ENCODE measurements at places on chromosomes 1 and 21.

DNA sequence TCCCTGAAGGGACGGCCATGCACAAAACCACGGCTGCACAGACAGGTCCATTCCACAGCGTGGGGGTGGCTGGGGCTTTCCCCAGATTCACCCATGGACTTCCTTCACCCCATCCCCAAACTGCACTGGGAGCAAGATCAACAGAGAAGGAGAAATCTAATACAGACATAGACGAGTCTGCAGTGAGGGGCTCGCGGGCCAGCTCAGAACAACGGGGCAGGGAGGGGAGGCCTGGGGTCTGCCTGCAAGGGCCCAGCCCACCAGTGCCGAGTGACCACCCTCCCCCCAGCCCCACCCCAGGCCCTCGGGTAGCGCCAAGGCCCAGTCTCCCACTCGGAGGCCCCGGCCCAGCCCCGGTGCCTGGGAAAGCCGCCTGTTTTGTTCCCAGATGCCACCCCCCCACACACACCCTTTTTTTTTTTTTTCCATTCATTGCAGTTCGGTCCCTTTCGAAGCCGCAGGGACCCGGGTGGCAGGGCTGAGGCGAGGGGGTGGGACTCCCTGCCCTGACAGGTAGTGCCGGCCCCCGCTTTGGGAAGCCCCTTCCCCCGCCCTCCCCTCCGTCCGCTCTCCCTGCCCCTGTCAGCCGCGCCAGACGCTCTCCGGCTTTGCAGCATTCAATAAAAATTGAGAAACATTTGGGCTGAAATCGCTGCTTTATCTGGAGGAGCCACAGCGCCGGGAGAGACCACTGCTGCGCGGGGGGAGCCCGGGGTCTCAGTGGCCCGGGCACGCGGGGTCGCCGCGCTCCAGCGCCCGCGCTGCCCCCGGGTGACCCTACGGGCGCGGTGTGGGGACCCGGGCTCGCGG lies 543 bp upstream of the EPHB2 start:
- peak; percentile 58 for DNase-seq

- no peak for DNase-seq
These were observed 142.8 kb upstream of the VAMP3 start for GRCh38 chr1:7628273-7628672.

GRCh38 chr1:31447210-31447609 lies 34.2 kb downstream of the SERINC2 start:
- DNase-seq = peak; percentile 30

- no peak for DNase-seq
These were observed 234.0 kb downstream of the TM2D1 start for GRCh38 chr1:61490924-61491323.

GRCh38 chr1:8988618-8988967 lies 37.6 kb downstream of the SLC2A7 start:
- DNase-seq = no peak

DNA sequence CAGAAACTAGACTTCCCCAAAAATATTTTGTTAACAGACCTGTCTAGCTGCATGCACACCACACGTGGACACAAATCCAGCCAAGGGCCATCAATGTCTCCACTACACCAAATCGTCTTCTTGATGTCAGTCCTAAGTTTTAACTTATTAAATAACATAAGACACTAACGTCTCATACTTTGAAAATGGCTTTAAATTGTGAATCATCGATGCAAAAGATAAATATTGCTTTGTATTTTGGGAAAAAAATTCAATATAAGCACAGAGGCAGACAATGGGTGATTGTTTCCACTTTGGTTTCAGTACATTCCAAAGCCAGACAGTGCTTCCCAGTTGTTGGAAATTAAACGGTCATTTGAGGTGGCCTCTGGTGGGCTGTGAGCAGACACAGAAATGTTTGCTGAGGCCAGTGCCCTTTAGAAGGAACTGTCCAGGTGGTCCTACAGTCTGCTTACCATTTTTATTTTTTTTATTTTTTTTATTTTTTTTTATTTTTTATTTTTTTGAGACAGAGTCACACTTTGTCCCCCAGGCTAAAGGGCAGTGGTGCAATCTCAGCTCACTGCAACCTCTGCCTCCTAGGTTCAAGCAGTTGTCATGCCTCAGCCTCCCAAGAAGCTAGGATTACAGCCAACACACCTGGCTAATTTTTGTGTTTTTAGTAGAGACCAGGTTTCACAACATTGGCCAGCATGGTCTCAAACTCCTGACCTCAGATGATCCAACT lies 1.8 kb upstream of the KIAA2013 start:
- DNase-seq = no peak

DNA sequence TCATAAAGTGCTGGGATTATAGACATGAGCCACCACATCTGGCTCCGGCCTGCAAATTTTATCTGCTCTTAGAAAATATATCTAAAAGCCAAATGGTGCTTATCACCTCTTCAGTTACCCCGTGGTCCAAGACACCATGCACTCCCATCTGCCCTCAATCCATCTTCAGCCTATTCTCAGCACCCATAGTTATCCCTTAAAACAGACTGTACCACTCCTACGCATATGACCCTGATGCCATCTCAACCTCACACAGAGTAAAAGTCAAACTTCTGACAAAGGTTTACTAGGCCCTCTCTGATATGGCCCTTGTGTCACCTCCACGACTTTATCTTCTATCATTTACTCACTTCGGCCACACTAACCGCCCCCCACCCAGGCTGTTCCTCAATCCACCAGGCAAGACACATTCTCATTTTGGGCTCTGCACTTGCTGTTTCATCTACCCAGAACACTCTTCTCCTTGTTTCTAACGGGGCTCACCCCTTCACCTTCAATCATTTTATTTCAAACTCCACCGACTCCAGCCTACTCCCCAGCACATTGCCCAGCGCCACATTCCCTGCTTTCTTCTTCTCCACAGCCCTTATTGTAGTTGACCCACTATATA lies 33.0 kb downstream of the USP48 start:
- no peak for DNase-seq

DNA sequence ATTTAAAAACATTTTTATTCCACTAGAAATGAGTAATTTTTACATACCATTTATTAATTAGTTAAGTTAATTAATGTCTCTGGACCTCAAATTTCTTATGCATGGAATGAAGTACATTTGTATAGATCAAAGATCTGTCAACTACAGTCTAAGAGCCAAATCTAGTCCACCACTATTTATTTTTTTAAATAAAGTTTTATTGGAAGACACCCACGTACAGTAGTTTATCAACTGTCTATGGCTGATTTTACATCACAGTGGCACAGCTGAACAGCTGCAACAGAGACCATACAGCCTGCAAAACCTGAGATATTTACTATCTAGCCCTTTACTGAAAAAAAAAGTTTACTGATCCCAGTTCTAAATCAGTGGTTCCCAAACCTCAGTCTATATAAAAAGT lies 188.6 kb upstream of the HP1BP3 start:
- DNase-seq = no peak

- no peak for DNase-seq
These were observed 9.1 kb upstream of the GALNT2 start for GRCh38 chr1:230057681-230058565.

GRCh38 chr1:63894627-63895265 lies 120.9 kb downstream of the ROR1 start:
- no peak for DNase-seq

DNA sequence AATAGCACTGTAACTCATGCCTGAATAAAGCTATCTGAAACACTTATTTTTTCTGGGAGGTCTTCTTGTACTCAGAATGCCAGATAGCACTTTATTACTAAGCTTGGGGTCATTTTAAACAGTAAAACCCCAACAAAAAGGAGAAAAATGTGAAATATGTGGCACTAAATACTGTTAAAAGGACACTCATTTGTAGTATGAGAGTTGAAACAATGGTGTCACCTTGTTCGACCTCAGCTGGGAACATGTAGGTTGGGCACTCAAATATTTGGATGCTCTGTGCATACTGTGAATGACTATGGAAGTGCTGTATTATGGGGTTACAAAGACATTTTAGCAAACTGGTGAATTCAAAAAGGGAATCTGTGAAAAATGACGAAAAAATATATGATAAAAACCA lies 53.9 kb downstream of the SELENOF start:
- no peak for DNase-seq

DNA sequence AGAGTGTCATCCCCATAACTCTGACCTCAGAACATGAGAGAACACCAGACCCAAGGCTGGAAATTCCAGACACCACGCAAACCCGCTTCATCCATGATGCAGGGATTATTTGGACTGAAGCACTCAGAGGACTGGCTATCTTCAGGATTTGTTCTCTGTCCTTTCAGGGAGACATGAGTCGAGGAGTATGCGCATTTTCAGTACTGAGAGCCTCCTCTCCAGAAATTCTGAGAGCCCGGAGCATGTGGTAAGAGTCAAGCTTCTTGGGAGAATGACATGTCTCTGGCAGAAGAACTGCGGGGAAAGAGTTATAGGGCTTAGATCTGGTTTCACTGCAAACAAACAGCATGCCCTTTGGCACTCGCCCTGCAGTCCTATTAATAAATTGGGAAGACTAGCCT lies 6.9 kb downstream of the LAX1 start:
- DNase-seq = peak; percentile 34

DNA sequence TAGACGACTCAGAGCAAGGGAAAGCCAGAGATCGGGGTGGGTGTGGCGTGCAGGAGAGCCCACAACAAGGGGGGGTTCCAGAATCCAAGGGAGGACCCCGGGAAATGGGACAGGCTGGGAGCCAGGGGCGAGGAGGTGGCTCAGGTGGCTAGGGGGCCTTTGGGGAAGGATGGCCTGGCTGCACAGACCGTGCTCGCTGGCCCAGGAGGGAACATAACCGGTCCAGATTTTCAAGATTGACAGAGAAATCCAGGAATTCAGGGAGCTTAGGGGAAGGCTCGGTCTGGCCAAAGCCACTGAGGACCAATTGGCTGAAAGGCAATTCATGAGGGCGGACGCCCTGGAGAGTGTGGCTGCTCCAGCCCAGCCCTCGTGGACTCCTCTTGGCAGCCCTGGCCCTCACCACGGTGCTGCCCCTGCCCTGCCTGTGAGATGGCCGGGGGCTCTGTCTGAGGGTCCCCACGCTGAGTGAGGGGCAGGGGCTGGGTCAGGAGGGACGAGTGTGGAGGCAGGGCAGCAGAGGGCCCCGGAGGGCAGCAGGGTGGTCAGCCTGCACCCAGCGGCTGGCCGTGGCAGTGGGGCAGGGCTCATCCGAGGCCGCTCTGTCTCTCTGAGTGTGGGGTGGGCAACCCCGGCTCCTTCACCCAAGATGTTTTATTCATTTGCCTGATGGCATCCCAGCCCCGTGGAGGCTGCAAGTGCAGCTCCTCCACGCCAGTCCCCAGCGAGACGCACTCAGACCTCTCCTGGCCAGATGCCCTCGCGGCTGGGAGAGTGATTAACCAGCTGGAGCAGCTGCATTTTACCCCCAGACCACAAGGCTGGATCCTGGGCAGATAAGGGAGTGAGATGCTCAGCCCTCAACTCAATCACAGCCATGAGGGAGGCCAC lies 5.6 kb upstream of the LRRC3 start:
- DNase-seq = no peak

GRCh38 chr1:152869808-152870419 lies 8.2 kb upstream of the SMCP start:
- DNase-seq = peak; percentile 55

GRCh38 chr1:107776900-107777663 lies 187.9 kb downstream of the VAV3 start:
- DNase-seq = peak; percentile 19

DNA sequence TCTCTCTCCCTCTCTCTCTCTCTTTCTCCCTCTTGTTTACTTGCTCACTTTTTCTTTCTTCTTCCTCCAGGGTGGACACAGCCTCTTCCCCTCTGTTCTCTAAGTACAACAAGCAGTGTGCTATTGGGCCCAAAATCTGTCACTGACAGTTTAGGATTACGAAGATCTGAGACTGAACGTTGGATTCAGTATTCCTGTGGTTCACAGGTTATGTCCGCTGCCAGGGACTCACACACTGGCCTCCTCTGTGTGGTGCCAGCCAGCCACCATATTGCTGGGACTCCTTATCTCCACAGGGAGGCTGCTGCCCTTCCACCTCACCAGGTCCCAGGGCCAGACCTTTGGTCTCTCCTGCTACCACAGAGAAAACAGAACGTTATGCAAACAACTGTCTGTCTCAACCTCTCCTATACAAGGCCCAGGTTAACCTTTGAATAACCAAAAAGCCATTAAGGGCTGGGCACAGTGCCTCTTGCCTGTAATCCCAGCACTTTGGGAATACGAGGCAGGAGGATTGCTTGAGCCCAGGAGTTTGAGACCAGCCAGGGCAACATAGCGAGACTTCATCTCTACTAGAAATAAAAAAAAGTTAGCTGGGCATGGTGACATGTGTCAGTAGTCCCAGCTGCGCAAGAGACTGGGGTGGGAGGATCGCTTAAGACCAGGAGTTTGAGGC lies 171.9 kb upstream of the RAB4A start:
- no peak for DNase-seq

DNA sequence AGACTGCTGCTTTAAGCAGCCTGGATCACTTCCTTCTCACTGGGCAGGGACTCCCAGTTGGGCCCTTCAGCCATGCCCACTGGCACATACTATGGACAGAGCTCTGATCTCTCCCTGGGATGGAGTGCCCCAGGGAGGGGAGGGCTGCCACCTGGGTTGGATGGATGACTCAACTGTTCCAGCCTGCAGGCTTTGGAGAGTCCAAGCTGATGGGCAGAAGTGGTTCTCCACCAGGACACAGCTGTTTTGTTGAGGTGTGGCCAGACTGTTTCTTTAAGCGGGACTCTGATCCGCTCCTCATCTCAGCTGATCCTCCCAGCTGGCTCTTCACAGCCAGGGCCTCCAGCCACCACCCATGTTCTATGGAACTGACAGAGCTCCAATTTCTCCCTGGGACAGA lies 166.9 kb downstream of the MAGI3 start:
- no peak for DNase-seq

GRCh38 chr1:75126611-75127101 lies 7.5 kb upstream of the LHX8 start:
- DNase-seq = no peak

DNA sequence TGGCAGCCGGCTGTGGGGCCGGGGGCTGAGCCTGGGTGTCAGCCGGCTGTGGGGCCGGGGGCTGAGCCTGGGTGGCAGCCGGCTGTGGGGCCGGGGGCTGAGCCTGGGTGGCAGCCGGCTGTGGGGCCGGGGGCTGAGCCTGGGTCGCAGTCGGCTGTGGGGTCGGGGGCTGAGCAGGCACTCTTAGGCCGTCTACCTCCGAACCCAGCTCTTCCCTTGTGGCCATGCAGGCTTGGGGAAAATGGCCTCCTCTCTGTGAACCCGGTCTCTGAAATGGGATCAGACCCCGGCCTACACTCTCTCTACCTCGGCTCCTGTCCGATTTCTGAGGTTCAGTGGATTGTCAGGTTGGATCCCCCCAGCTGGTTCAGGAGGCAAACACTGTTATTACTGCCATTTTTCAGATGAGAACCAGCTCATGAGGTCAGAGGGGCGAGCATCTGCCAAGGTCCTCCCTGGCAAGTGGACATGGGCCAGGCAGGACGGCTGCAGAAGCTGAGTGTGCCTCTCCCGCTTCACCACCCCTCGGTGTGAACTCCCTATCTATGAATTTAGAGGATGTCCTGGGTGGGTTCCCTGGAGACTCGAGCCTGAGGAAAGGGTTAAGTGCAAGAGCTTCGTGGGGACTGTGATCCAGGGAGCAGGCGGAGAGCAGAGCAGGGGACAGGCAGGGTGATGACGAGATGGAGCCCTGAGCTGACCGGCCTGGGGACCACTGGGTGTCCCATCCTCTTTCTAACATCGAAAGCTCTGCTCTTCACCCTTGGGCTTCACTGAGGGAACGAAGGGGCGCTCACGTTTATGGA lies 10.9 kb upstream of the COL18A1 start:
- DNase-seq = no peak
